Subcutaneous preadipocyte (primary cell): ENCODE measurements at places on chromosomes 6 and 20. TPM values are rescaled to one million over a fixed set of nuclear protein-coding genes. Genes with fewer than 3 reads are reported as not detected.

NTSR1 gene
- total RNA-seq = 0.37 and 13.1 TPM in 2 replicates

CUTA gene
- total RNA-seq = 70.2 and 82.3 TPM in 2 replicates

SLC22A1 gene
- total RNA-seq = 0.78 and 1.5 TPM in 2 replicates

LY6G6C gene
- total RNA-seq = not detected in 2 replicates

NRN1 gene
- 29.0 and 51.4 TPM in 2 replicates for total RNA-seq

LTB gene
- total RNA-seq = not detected in 2 replicates

NKAIN2 gene
- not detected in 2 replicates for total RNA-seq

ARMC12 gene
- total RNA-seq = 0.20 TPM in 1 of 2 replicates, not detected in the other

LRRC73 gene
- 0.37 and 1.4 TPM in 2 replicates for total RNA-seq

SEMG2 gene
- not detected in 2 replicates for total RNA-seq

SYTL3 gene
- 0.37 and 1.6 TPM in 2 replicates for total RNA-seq

RBPJL gene
- total RNA-seq = not detected in 2 replicates

PREP gene
- 17.3 and 18.4 TPM in 2 replicates for total RNA-seq

VSX1 gene
- not detected in 2 replicates for total RNA-seq

ECT2L gene
- total RNA-seq = not detected in 2 replicates

PACSIN1 gene
- not detected in 2 replicates for total RNA-seq

DACT2 gene
- total RNA-seq = not detected in 2 replicates

PTCHD4 gene
- total RNA-seq = 2.9 and 5.5 TPM in 2 replicates

PDSS2 gene
- total RNA-seq = 12.5 and 13.9 TPM in 2 replicates

ZMYND8 gene
- total RNA-seq = 39.7 and 66.1 TPM in 2 replicates

ATP6V1G2 gene
- total RNA-seq = 1.8 TPM in 2 replicates

BNIP5 gene
- total RNA-seq = not detected in 2 replicates

OTOR gene
- not detected in 2 replicates for total RNA-seq

SLC17A9 gene
- total RNA-seq = 8.5 and 13.3 TPM in 2 replicates

RAET1G gene
- total RNA-seq = 1.4 and 2.6 TPM in 2 replicates

PHACTR1 gene
- total RNA-seq = 3.7 and 4.4 TPM in 2 replicates

RNF182 gene
- 1.8 and 5.5 TPM in 2 replicates for total RNA-seq

TMEM244 gene
- total RNA-seq = 0.78 TPM in 1 of 2 replicates, not detected in the other
